NCI-H1048 (cell line): ENCODE measurements at places on chromosomes 5 and 9.

DNA sequence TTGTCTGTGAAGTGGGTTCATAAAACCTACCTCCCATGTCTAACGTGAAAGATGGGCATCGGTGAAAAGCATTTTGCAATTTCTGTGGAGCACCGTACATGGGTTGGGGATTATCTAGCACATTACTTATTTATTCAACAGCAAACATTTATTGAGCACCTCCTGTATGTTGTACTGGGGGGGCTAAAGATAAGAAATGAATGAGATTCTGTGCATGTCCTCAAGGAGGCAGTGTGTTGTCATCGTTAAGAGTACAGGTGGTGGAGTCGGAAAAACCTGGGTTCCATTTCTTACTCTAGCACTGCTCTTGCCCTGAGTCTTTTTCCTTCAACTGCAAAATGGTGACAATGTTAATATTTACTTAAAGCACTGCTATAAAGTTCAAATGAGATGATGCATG is 30.4 kb upstream of the DENND1A start:
- DNase-seq = no peak

GRCh38 chr9:115121181-115121580 is 3.2 kb upstream of the TNC start:
- DNase-seq = no peak

GRCh38 chr5:75017971-75018370 is 34.4 kb downstream of the GCNT4 start:
- DNase-seq = no peak

- DNase-seq = peak; percentile 56
These were observed 1.3 kb downstream of the ANP32B start for GRCh38 chr9:97984188-97985057.

DNA sequence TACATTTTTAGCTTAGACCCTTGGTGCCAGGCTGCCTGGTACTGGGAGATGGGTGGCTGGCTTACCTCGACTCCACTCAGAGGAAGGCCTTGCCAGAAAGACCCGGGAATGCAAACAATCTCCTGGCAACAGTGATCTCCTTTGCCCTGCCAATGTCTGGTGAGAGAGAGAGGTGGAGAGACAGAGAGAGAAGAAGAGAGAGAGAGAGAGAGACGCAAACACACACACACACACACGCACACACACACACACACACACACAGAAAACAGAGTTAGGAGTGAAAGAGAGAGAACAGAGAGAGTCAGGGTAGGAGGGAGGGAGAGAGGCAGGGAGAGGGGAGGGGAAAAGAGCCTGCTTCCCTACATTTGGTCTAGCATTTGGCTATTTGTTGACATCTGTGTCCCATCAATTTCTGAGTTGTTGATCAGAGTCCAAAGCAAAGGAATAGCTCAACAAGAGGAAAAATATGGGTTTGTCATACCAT is 181.6 kb upstream of the MAP1B start:
- no peak for DNase-seq

- peak; percentile 46 for DNase-seq
These were observed 1.5 kb downstream of the KLF9 start for GRCh38 chr9:70412832-70413463.
